Jurkat, Clone E6-1 (cell line): ENCODE measurements at places on chromosomes 3 and 15.

- DNase-seq = no peak
These were observed 187.4 kb upstream of the LINGO1 start for GRCh38 chr15:77819851-77820728.

- no peak for DNase-seq
These were observed 416.5 kb downstream of the TBL1XR1 start for GRCh38 chr3:176780766-176781165.

- DNase-seq = no peak
These were observed 71.9 kb downstream of the FILIP1L start for GRCh38 chr3:100042166-100042981.

- DNase-seq = peak; percentile 11
These were observed at the start of gene SST for GRCh38 chr3:187669675-187670504. Gene SST, minus strand, starts transcription at chr3:187670394. Its CDS starts 103 bp downstream, at chr3:187670291.

DNA sequence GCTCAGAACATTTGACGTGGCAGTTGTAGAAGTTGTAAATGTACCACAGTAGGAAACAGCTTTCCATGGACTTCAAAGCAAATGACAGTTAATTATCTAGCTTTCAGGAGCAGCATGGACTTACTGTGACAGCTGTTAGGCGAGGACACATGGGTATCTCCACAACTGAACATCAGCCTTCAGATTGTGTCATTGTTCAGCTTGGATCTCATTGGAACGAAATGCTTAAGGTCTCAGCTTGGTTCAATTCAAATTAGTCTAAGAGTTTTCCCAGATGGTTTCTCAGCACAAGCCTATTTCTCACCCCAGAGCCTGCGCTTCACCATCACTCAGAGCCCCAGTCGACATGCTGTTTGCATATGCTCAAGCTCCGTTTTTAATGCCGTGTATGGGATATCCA lies 21.1 kb upstream of the GYG1 start:
- no peak for DNase-seq

GRCh38 chr3:73513260-73513659 lies 111.5 kb downstream of the PDZRN3 start:
- no peak for DNase-seq

DNA sequence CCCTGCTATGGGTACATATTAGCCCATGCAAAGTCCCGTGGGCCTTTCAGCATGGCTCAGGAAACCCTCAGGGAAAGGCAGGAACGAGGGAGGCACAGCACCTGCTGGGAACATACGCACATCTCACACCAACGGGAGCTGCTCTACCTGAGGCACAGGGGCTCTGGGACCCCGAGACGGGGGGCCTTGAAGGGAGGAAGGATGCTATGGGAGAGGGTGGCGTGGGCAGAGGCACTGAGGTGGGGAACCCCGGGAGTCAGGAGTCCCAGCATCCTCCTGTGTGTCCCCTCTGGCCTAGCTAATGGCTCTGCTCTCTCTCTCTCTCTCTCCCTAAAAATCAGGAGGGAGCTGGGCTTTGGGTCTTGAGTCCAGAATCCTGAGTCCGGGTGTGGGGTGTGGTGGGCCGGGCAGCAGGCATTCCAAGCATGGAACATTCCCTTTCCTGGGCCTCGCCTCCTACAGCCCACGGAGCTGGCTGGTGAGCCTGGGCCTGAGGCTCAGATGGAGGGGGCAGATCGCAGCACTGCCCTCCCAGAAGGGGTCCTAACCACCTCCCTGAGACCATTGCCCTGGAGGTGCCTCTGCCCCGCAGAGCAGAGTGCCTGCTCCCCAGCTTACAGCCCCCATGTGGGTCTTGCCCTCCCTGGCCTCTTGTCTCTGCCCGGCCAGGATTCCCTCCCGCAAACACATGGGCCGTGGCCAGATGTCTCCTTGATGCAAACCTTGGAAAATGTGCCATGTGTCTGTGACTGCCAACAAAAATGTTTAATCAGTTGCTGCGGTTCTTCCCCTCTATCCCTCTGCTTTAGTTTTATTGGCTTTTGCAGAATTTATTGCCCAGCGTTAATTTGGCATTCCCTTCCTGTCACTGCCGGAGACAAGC lies 101.6 kb downstream of the TMEM266 start:
- DNase-seq = no peak

DNA sequence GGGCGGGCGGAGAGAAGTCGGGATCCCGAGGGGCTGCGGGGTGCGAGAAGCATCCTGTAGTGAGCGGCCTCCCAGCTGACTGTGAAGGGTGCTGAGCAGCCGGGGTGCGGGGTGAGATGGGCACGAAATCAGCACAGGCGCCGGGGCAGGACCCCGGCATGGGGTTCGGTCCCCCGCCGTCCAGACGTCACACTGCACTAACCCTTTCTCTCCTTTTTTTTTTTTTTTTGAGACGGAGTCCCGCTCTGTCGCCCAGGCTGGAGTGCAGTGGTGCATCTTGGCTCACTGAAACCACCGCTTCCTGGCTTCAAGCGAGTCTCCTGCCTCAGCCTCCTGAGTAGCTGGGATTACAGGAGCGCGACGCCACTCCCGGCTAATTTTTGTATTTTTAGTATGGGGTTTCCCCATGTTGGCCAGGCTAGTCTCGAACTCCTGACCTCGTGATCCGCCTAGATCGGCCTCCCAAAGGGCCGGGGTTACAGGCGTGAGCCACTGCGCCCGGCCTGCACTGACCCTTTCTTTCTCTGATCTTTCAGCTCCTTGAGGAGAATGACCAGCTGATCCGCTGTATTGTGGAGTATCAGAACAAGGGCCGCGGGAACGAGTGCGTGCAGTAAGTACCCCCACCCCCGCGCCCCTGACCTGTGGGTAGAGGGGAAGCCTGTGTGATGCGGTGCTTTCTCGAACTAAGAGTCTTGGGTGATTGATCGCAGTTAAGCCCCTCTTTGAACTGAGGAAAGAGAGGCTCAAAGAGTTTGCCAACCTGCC lies 513 bp downstream of the SS18L2 start:
- DNase-seq = no peak

- DNase-seq = no peak
These were observed 389.4 kb downstream of the DIPK2A start for GRCh38 chr3:144361002-144361401.

DNA sequence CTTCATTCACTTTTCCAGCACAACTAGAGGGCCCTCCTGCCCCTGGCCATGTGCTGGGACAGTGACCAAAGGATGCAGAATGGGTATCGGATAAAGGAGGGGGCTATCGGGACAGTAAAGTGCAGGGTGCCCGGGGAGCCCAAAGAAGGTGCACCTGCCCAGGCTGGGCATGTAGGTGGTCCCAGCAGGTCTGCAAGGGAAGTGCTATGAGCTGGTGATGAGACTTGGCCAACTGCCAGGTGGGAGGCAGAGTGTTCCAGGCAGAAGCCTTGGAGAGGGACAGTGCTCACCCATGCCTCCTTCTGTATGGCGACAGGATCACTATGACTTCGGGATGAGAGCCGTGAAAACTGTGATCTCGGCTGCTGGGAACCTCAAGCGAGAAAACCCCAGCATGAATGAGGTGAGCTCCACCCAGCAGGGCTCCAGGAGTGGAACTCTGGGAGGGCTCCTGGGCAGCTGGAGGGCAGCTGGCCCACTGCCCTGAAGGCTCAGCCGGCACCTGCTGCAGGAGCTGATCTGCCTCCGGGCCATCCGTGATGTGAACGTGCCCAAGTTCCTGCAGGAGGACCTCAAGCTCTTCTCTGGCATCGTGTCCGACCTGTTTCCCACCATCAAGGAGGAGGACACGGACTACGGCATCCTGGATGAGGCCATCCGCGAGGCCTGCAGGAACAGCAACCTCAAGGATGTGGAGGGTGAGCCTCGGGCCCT lies 48.4 kb downstream of the DNAH1 start:
- DNase-seq = no peak

DNA sequence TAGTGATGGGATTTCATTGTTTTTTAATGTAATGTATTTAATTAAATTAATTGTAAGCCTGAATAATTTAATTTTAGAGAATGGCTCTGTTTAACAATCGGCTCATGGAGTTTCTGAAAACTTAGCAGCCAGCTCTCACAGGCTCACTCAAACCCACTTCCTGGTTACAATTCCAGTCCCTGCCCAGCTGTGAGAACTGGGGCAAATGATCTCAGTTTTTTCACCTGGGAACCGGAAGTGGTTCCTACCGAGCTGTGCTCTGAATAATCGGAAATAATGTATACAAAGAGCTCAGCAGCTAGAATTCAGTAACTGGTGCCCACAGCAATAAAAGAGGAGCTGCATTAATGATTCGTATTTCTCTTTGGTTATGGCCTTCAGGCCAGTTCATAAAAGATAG lies 244.3 kb upstream of the MCTP2 start:
- peak; percentile 95 for DNase-seq

GRCh38 chr3:16520241-16520969 lies 6.9 kb upstream of the RFTN1 start:
- no peak for DNase-seq

DNA sequence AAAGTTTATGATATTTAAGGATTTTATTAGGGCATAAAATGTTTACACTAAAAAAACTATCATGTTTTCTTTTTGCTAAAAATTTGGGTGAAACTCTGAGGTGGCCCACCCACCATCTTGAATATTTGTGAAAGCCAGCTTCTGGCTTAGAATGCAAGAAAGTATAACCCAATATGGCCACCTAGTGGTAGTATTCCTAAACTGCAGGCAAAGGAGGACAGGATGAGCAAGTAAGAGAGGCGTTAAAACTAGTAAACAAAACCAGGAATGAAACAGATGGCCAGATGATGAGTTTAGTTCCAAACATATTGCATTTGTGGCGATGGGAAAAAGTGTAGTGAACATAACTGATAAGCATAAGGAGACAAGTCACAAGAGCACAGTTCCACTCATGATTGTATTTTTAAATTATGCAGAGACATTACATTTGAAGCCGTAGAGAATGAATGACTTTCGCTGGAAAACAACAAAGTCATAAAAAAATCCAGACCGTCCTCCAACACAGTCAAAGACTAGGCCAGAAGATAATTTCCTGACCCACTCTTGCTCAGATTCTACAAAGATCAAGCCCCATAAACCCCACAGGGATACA lies 103.3 kb upstream of the PRTG start:
- DNase-seq = peak; percentile 77
